ENCODE measurements at places on chromosomes 13 and 19. TPM values are rescaled to one million over a fixed set of nuclear protein-coding genes. Genes with fewer than 3 reads are reported as not detected.

GRCh38 chr13:110923777-110924638, 9.1 kb upstream of the ANKRD10 start:
- DNase-seq, result no peak

- no peak for DNase-seq
Measured at GRCh38 chr19:47653856-47654255, 44.9 kb downstream of the BICRA start.

DNA sequence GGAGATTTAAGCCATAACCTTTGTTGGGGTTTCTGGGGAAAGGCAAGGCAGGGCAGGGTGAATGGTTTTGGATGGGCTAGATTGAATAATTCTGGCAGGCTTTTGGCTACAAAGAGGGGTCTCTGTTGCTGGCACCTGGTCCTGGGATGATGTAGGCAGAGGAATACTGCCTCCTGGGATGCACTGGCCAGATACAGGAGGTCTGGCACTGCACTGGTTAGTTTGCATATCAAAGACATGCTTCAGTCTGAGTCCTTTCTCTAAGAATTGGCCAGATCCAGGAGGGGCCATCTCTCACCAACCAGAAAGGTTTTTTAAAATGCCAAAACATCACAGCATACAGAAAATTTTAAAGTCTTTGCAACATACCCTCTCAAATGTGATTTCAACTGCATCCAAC, 8.0 kb upstream of the MEDAG start:
- no peak for DNase-seq

DNA sequence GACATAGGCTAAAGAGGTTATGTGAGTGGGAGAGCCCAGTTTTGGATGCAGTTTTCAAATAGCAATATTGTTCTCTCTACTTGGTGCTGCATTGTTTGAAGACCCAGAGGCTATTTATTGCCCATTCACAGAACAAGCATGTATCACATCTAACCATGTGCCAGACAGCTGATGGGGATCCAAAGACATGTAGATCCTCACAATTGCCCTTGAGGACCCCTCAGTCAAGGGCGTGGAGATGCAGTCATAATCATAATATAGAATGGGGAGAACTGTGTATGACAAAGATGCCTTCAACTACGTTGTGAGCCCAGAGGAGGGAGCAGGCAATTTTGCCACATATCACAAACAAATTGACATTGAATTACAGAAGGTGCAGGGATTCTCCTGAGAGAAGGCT, 70.5 kb downstream of the NHLRC3 start:
- DNase-seq, result no peak

DNA sequence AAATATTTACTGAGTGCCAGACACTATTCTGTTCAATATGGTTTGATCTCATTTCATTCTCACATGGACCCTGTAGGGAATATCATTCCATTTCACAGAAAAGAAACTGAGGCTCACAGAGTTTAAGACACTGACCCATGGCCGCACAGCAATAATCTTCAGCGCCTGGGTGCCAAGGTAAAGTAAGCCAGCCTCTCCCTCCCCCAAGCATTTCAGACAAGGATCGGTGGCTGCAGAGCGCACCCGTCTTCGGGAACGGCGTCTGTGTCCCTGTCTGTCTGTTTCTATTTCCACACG, 4.3 kb upstream of the PDE4A start:
- DNase-seq, result no peak

GRCh38 chr19:21586311-21587116, 81.1 kb downstream of the ZNF429 start:
- DNase-seq, result peak; percentile 35

DNA sequence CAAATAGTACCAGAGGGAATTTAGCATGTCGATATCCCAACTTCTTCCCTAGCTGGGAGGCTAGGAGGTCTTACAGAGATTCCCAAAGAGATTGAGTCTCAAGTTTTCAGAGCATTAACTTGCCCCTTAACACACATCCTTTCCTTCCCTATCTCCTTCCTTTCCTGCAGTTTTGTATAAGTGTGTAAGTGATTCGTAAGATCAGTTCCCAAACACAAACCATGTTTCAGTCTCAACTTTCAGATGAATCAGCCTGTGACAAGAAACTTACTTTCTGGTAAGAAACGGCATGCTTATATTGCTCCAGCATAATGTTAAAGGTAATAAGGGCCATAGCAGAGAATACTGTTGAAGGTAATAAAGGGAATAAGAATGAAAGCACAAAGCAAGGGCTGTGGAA, 472.2 kb downstream of the LIG4 start:
- DNase-seq, result peak; percentile 10

- no peak for DNase-seq
Measured at GRCh38 chr13:75855847-75856246, 219.7 kb downstream of the LMO7 start.

DNA sequence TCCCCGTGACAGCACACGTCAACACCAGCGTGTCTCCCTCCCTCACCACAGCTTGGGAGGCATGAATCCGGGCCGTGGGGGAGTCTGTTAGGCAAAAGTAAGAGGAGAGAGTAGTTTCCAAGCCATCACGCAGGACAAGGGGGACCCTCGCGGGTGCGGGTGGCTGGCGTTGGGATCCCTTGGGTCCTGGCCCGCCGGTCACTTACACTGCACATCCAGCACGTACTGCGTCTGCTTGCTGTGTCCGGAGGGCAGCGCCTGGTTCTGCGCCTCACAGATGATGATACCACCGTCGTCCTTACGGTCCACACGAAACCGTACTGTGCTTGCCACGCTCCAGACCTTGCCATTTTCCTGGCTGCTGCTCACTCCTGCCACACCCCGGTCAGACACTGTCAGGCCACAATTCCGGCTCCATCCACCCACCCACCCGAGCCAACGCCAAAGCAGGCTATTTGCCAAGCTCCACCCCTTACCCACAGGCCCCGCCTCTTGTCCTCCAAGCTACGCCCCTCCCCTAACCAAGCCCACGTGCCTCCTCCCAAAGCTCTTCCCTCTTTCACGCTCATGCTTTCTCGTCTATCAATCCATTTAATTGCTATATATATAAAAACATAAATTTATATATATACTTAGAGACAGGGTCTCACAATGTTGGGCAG, 6.6 kb upstream of the ZNF428 start:
- DNase-seq, result no peak

- DNase-seq, result no peak
Measured at GRCh38 chr19:40175820-40176219, 15.4 kb upstream of the MAP3K10 start.

GRCh38 chr19:54518844-54519243, 16.2 kb downstream of the LAIR2 start:
- no peak for DNase-seq

- DNase-seq, result no peak
Measured at GRCh38 chr19:31271306-31271911, 77.8 kb downstream of the TSHZ3 start.

GRCh38 chr19:9940778-9941177, 4.5 kb upstream of the OLFM2 start:
- no peak for DNase-seq

DNA sequence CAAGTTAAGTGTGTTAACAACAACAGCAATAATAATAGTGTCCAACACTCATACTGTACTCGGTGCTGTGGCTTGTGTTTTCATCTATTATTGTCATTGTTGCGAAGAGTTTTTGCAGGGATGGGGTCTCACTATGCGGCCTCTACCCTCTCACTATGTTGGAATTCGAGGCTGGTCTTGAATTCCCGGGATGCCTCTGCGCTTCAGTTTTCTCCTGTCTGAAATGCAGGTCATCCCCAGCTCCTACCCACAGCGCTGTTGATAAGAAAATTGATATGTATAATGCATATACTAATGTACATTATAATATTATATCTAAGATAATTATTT, 4.9 kb upstream of the SBK3 start:
- DNase-seq, result no peak

GRCh38 chr19:9070066-9070465, 16.8 kb upstream of the OR1M1 start:
- DNase-seq, result no peak

DNA sequence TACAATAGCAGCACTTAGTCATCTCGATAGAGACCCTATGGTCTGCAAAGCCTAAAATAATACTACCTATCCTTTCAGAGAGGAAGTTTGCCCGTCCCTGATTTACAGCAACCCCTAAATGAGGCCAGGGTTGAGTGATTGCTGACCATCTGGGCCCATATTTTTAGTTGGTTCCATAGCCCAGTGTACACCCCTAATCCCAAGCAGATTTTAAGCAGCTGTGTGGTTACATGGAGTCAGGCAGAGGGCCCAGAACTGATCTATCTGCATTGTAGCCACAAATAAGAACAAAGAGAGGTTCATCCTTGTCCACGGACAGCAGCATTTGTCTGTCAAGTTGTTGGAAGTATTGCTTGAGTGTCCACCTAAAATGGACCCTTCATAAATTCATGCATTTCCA, 148.2 kb downstream of the DCT start:
- no peak for DNase-seq

TFPT gene
- 18.8 TPM for total RNA-seq

ECSIT gene
- total RNA-seq, result 43.8 TPM

MRPL57 gene
- 23.8 TPM for total RNA-seq

LILRB2 gene
- not detected for total RNA-seq

GGN gene
- total RNA-seq, result not detected

ESD gene
- 149 TPM for total RNA-seq
